ENCODE measurements at places on chromosomes 6 and 20. TPM values are rescaled to one million over a fixed set of nuclear protein-coding genes. Genes with fewer than 3 reads are reported as not detected.

Gene BMP2
- 24.1 TPM for total RNA-seq

DNA sequence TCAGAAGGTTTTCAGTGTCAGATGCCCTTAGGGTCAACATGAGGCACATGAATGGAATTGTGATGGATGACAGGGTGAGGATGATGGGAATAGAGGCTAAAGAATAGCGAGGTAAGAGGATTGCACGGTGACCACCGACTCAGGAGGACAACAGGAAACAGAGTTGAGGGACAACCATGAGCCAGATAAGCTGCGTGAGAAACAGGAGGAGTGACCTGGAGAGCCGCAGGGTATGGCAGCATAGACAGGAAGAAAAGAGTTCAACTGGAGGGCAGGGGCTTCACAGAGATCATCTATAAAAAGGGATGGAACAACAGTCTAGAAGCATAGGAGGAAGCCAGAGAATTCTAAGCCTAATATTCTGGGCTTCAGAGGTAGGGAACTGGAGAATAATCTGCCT, 84.7 kb upstream of the ENPP5 start:
- DNase-seq, result no peak
- H3K27me3 ChIP-seq, result no peaks in the 10 kb centered on the region
- no peaks in the 10 kb centered on the region for H3K36me3 ChIP-seq
- H3K4me1 ChIP-seq, result peaks cover 10% of the 10 kb centered on the region
- no peak overlapping the region for H3K27ac ChIP-seq

Gene FAM217A
- total RNA-seq, result not detected

DNA sequence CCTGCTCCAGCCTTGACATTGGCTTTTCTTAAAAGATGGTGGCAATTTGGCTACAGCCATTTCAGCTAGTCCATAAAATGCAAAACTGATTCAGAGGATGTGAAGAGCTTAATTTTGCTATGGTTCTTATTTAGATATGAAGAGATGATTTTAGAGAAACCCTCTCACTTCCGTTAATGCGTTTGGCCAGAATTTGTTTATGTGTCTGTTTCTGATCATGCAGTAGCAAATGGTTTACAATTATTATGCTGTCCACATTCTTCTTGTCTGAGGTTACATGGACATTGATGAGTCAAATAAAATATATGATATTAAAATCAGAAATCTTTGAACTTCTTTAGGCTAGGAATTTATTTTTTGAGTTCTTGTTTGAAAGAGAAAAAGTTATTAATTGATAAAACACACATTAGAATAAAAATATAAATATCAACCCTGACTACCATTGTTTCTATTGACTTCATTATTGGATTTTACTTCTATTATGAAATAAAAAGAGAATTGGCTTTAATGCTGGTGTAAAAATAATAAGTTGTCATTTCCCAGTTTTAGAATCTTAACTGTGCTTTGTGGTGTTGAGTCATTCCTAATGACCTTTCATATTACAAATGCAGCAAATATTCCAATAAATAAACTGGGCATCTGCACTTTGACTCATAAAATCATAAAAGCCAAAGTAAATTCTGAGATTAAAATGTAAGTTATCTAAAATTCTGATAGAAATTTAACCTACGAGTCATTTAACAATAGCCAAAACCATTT, 1286.0 kb upstream of the GJE1 start:
- no peak overlapping the region for H3K4me3 ChIP-seq
- no peaks in the 10 kb centered on the region for H3K36me3 ChIP-seq
- no peak overlapping the region for H3K27ac ChIP-seq
- no peak for DNase-seq
- H3K27me3 ChIP-seq, result no peaks in the 10 kb centered on the region

DNA sequence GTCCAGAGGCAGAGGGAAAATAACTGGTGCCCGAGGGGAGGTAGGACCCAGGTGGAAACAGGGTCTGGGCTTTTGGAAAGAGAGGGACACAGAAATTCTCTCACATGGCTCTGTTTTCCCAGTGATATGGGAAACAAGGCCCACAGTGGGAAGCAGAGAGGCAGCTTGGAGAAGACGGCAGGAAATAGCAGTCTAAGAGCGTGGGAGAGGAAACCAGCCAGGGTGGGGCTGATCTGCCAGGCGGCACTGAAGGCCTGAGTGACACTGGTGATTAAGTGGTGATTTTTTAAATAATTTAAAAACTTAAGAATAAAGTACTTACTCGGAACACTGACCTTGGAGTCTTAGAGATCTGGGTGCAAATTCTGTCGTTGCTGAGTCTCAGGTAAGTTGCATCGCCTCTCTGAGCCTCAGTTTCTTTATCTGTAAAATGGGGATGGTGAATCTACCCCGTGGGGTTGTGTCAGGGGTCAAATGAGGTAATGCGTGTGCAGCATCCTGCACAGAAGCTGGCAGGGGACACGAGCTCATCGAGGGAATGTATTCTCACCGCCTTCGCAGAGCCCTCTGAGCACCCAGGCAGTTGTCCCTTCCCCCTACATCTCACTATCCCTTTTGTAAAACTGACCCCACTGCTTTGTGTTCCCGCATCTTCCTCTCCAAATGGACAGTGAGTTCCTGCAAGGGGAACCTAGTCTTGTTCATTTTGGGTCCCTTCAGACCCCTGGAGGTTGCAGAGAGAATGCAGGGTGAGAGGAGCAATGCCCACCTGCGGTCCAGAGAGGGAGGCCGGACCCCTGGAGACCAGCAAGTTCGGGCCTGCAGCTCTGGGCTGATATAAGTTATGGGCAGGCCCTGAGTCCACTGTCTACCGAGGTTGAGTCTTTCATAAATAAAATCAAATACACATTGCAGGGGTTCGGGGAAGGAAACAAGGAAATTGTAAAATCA, 228.6 kb upstream of the PMEPA1 start:
- no peak for DNase-seq
- H3K27ac ChIP-seq, result no peak overlapping the region
- H3K4me1 ChIP-seq, result peaks cover 4% of the 10 kb centered on the region
- H3K36me3 ChIP-seq, result no peaks in the 10 kb centered on the region
- no peaks in the 10 kb centered on the region for H3K27me3 ChIP-seq

- no peak for DNase-seq
- H3K27me3 ChIP-seq, result no peaks in the 10 kb centered on the region
- peak overlapping the region; percentile 30 for H3K4me3 ChIP-seq
Observed at GRCh38 chr6:154515826-154516225, 5.3 kb upstream of the CNKSR3 start.

Gene SLC2A4RG
- total RNA-seq, result 118 TPM

Gene NRSN1
- not detected for total RNA-seq

Gene FUT9
- total RNA-seq, result 0.26 TPM

Gene SLC12A5
- not detected for total RNA-seq

- no peaks in the 10 kb centered on the region for H3K27me3 ChIP-seq
- H3K27ac ChIP-seq, result no peak overlapping the region
- peaks cover 3% of the 10 kb centered on the region for H3K4me1 ChIP-seq
- H3K36me3 ChIP-seq, result no peaks in the 10 kb centered on the region
Observed at GRCh38 chr20:53019464-53019863, 47.3 kb downstream of the TSHZ2 start.

DNA sequence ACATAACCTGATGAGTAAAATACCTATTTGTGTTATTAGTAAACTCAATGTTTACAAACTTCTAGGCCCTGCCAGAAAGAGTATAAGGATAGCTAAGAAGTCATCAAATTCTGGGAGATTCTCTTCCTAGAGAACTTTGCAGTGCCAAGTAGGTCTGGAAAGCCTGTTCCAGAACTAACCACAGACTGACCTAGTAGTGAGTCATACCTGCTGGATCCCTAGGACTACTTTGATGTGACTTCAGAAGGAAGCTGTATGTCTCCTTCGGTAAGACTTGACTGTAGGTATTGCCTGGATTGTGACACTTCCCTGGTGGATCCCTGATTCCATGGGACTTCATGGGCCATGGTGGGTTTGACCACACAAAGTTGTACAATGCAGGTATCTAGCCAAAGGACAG, 131.7 kb downstream of the DNAH8 start:
- no peak for DNase-seq
- no peaks in the 10 kb centered on the region for H3K36me3 ChIP-seq
- H3K27ac ChIP-seq, result no peak overlapping the region
- no peaks in the 10 kb centered on the region for H3K4me1 ChIP-seq
- no peak overlapping the region for H3K4me3 ChIP-seq
- H3K27me3 ChIP-seq, result peaks cover 3% of the 10 kb centered on the region

GRCh38 chr6:159427771-159428170, 258.6 kb downstream of the FNDC1 start:
- H3K36me3 ChIP-seq, result no peaks in the 10 kb centered on the region
- DNase-seq, result no peak
- no peaks in the 10 kb centered on the region for H3K27me3 ChIP-seq

Measured in suprapubic skin (tissue), 4 donors.